ENCODE measurements at places on chromosomes 4 and X.
A peak's percentile ranks its signal among the peaks of the same experiment; 100 is the strongest.

- no peak for DNase-seq
Observed at GRCh38 chrX:150255441-150256296, 107.4 kb upstream of the MAMLD1 start.

- DNase-seq = peak; percentile 23
Observed at GRCh38 chr4:55736605-55737183, 82.9 kb upstream of the EXOC1L start.

DNA sequence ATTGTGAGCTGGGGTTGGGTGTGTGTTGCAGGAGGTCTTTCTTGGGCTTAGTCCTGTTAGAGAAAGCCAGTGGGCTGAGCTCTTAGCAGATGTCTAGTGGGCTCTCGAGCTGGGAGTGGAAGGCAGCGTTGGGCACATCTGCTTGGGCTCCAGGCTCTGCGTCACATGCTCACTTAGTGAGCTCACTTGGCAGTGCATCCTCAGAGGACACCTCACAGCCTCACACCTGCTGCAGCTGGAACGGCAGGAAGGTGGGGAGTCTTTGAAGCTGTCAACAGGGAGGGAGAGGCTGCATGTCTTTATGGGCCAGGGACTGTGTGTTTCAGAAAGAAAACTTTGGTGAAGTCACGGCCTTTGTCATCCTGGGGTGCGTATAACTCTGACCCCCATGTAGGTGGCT is 82.2 kb downstream of the PSAPL1 start:
- no peak for DNase-seq

DNA sequence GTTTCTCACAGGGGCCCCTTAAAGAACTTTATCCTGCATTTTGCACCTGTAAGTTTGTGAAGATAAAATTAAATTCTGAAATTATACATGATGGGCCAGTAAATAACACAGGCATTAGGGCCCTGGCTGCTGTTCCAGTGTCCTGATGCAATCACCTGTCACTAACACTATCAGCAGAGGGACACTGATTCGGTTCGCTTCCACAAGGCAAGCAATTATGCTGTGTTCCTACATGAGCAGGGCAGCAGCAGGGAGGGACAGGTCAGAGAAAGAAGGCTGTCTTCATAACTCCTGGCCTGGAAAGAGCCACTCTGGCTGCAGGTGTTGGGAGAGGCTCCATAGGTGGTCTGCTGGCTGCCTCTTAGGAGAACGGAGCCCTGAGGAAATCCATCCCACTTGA is 487.3 kb downstream of the MID1IP1 start:
- no peak for DNase-seq

All from kidney tubule cell (primary cell).